HT1080 (cell line): ENCODE measurements at places on chromosomes 3 and 15.

DNA sequence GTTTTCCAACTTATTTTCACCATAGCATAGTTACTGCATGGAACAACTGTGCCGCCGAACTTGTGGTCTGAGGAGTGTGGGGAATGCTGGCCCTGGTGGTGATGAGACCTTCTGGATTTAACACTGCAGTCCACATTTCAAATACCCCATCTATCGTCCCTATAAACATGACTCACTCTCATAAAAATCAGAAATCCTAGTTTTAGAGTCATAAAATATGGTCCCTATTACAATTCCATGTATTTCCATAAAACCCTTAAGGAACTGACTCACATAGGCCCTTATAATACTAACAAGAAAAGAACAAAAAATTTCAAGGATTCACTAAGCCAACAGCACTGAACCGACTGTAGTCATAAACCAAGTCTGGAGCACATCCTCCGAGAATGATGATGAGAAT, 147.2 kb downstream of the FOXP1 start:
- peak; percentile 23 for DNase-seq

- DNase-seq: peak; percentile 72
Measured at GRCh38 chr3:183439515-183439914, 11.1 kb upstream of the MCF2L2 start.

DNA sequence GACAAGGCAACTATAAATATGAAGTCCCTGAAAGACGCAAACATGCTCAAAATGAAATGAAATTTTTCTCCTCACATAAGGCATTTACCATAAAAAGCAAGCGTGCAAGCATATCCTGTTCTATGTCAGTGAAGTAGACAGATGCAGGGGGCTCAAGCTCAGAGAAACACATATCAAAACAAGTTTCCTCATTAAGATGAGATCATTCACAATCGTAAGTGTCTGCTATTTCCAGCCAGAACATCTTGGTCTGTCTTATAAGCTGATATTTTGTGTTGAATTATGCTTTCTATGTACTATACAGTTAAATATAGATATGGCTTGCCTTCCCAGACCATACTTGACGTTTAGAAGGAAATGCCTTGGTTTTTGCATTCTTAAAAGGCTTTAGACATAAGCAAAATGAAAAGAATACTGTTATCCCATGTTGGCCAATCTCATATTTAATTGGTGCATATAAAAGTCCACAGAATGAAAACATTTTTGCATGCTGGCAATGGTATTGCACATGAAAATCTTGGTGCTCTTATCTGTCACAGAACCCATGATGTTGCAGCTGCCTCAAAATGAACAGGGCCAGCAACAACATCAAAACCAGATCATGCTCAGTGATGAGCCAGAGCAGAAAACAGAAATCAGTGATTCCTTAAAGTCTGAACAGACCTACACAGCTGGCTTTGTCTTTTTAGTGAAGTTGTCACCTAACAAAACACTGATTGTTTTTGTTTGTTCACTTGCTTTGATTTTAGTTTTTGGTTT, 65.4 kb downstream of the SIDT1 start:
- no peak for DNase-seq

DNA sequence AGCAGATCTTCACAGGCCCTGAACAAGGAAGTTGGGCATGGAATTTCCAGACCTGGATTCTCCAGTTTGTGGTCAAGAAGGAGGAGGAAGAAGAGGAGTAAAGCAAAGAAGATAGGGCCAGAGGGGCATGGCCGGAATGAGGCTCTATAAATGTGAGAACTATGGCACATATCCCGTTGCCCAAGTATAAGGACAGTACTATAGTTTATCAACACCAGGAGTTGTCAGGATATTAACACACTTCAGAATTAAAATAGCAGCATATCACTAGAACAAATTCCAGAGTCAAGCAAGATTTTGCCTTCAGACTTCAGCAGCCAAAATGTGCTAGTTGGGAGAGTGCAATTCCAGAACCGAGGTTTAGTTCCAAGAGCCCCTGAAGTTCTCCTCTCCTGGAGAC, 38.4 kb upstream of the PHLDB2 start:
- no peak for DNase-seq

GRCh38 chr15:34726406-34727100, 28.2 kb downstream of the GJD2 start:
- no peak for DNase-seq

DNA sequence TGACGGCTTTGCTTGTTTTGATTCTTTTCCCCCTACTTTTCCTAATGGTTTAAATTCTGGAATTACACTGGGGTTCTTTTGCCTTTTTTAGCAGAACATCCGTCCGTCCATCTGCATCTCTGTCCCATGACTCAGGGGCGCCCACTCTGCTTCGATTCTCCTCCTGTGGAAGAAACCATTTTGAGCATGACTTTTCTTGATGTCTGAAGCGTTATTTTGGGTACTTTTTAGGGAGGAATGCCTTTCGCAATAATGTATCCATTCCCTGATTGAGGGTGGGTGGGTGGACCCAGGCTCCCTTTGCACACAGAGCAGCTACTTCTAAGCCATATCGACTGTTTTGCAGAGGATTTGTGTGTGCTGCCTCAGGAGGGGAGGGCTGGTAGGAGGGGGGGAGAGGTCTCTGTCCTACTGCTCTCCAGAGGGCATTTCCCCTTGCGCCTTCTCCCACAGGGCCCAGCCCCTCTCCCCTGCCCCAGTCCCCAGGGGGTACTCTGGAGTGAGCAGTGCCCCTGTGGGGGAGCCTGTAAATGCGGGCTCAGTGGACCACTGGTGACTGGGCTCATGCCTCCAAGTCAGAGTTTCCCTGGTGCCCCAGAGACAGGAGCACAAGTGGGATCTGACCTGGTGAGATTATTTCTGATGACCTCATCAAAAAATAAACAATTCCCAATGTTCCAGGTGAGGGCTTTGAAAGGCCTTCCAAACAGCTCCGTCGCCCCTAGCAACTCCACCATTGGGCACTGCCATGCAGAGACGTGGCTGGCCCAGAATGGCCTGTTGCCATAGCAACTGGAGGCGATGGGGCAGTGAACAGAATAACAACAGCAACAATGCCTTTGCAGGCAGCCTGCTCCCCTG, 19.5 kb upstream of the BSN start:
- DNase-seq: peak; percentile 21

- no peak for DNase-seq
Measured at GRCh38 chr3:116618138-116618537, 91.4 kb upstream of the TUSC7 start.
